Hair follicular keratinocyte (primary cell): ENCODE measurements at places on chromosomes 7 and 10. TPM values are rescaled to one million over a fixed set of nuclear protein-coding genes. Genes with fewer than 3 reads are reported as not detected.

STAMBPL1 gene
- 4.9 and 5.2 TPM in 2 replicates for total RNA-seq

ARHGEF35 gene
- total RNA-seq, result 7.5 and 11.0 TPM in 2 replicates

XRCC2 gene
- 2.3 and 4.6 TPM in 2 replicates for total RNA-seq

FBXL13 gene
- total RNA-seq, result 0.08 and 0.11 TPM in 2 replicates

TET1 gene
- 0.04 and 0.16 TPM in 2 replicates for total RNA-seq

GJD4 gene
- not detected in 2 replicates for total RNA-seq

COL17A1 gene
- total RNA-seq, result 971 and 1,665 TPM in 2 replicates

DNAJC12 gene
- 0.23 and 0.57 TPM in 2 replicates for total RNA-seq

RPEL1 gene
- 0.04 TPM in 1 of 2 replicates, not detected in the other for total RNA-seq

NKX1-2 gene
- total RNA-seq, result 1.7 and 2.6 TPM in 2 replicates

CELF2 gene
- 2.0 and 3.9 TPM in 2 replicates for total RNA-seq

RBAK gene
- total RNA-seq, result 4.2 and 5.2 TPM in 2 replicates

SLC18A2 gene
- not detected in 2 replicates for total RNA-seq

GSTO1 gene
- total RNA-seq, result 331 and 358 TPM in 2 replicates

ADAM8 gene
- total RNA-seq, result 115 and 143 TPM in 2 replicates

ECD gene
- total RNA-seq, result 27.9 and 32.3 TPM in 2 replicates

CPN1 gene
- total RNA-seq, result not detected in 2 replicates

DCLRE1C gene
- total RNA-seq, result 6.6 and 8.7 TPM in 2 replicates

SAP25 gene
- total RNA-seq, result not detected in 2 replicates

HOXA11 gene
- total RNA-seq, result 0.34 and 1.3 TPM in 2 replicates

AKR1C2 gene
- total RNA-seq, result 7.4 and 10.0 TPM in 2 replicates

MPP7 gene
- total RNA-seq, result 3.8 TPM in 2 replicates

IKZF1 gene
- not detected in 2 replicates for total RNA-seq

VSTM4 gene
- 0.11 TPM in 1 of 2 replicates, not detected in the other for total RNA-seq

TYW1B gene
- total RNA-seq, result 1.6 and 3.0 TPM in 2 replicates

CEP55 gene
- 22.7 and 63.8 TPM in 2 replicates for total RNA-seq

MYL7 gene
- total RNA-seq, result not detected in 2 replicates
